Non-pigmented ciliary epithelial cell (primary cell): ENCODE measurements at places on chromosomes 3 and 15.

GRCh38 chr15:37100109-37100965, at the start of gene MEIS2:
TSS of gene MEIS2 (minus strand) at chr15:37100549. CDS start at chr15:37099466, 1,083 bp downstream.
- peak; percentile 73 for DNase-seq

- DNase-seq, result no peak
Observed at GRCh38 chr3:152040319-152040718, 166.9 kb downstream of the SUCNR1 start.

GRCh38 chr3:166446986-166447385, 609.8 kb upstream of the BCHE start:
- DNase-seq, result no peak

- no peak for DNase-seq
Observed at GRCh38 chr15:43934480-43934879, 107.7 kb downstream of the WDR76 start.

- no peak for DNase-seq
Observed at GRCh38 chr3:53552730-53553129, 58.3 kb downstream of the CACNA1D start.

GRCh38 chr3:193870376-193871219, 265.4 kb upstream of the HES1 start:
- no peak for DNase-seq

DNA sequence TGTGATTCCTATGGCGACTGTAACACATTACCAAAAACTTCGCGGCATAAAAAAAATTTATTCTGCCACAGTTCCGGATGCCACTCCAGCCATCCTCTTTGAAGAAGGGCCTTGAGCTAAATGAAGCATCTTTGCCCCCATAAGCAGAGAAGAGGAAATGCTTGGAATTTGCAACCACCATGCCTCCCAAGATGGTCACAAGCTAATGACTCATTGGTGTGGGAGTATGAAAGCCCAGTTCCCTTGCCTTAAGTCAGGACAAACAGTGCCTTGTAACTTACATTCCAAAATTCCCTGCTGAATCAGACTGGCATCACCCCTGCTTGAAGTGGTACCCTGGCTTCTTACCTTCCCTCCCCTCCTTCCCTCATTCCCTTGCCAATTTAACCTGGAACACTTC, 1077.4 kb downstream of the EPHA3 start:
- DNase-seq, result peak; percentile 11

DNA sequence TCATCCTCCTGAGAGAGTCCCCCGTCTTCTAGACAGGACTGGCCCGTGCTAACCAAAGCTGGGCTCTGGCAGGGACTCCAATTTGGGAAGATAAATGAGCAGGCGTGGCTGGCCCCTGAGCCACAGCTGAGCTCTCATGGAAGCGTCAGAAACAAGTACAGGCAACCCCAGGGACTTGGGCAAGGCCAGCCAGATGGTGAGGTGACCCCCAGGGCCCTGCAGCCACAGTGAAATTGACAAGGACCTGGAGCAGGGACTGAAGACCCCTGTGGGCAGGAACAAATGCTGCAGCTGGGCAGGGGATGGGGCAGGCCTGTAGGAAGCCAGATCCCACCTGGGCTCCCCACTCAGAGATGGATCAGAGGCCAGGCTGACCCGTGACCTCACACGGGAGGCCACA, 32.8 kb upstream of the CGNL1 start:
- no peak for DNase-seq

- no peak for DNase-seq
Observed at GRCh38 chr3:179074656-179075055, 3.0 kb upstream of the ZMAT3 start.

DNA sequence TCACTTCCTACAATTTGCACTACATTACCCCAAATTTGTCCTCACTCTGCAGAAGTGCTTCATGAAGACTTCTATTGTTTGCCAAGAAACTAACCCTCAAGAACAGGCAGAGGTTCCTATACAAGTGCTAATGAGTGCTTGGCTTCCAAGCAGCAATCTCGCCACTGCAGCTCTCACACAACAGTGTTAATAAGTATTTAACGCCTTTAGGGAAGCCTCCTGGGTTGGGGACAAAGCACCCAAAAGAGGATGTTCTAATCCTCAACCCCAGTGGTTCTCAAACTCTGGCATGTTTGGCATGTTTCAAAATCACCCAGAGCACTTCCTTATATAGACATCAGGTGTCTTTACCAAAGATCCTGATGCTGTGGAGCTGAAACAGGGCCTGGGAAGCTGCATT, 64.6 kb downstream of the ZIC4 start:
- DNase-seq, result no peak

- DNase-seq, result no peak
Observed at GRCh38 chr15:60681353-60681752, 202.4 kb upstream of the ICE2 start.

DNA sequence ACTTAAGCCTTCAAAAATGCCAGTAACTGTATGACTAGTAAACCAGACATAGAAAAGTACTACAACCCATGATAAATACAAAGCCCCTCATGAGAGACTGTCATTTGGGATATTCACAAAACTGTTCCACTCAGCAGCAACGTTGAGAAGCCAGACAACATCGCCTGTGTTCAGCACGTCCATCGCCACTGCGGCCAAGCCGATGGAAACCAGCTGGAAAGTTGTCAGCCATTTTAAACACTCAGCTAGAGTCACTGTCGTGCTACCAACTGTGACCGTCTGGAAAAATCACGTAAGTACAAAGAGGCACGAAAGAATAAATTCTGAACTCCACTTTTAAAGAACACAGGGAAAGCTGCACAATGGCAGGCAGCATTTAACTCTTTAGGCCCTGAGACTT, 340.7 kb upstream of the WNT5A start:
- no peak for DNase-seq

DNA sequence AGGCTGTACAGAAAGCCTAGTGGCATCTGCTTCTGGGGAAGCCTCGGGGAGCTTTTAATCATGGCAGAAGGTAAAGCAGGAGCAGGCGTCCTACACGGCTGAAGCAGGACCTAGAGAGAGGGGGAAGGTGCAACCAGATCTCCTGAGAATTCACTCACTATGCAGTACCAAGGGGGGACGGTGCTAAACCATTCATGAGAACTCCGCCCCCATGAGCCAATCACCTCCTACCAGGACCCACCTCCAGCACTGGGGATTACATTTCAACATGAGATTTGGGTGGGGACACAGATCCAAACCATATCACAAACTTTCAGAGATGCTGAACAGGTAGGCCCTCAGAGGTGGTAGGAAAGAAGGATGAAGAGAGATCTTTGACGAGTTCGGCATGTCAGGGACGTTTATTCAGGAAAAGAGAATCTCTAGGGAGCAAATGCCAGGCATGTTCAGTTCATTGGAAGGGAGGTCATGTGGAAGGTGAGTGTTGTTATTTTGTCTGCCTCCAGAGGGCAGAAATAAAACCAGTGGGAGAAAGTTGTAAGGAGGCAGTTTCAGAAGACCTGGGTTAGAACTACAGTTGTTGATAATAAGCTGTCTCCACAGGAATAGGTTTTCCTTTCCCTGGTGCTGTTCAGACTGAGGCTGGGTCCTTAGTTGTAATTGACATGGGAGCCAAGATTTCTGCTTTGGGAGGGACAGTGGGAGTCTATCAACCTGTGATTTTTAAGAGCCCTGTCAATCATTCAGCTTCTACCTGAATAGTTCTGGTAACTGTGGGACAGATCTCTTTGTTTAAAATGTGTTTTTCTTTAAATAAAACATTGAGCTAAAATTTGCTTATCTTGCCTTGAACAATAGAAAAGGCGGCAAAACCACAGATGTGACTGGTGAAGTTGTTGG, 4.3 kb upstream of the FNDC3B start:
- no peak for DNase-seq

- DNase-seq, result no peak
Observed at GRCh38 chr3:162337630-162338029, 841.0 kb downstream of the OTOL1 start.

GRCh38 chr3:175404027-175404426, 544.9 kb downstream of the NAALADL2 start:
- no peak for DNase-seq
